Forelimb muscle (tissue), 1 donor: ENCODE measurements at places on chromosomes 13 and 19. TPM values are rescaled to one million over a fixed set of nuclear protein-coding genes. Genes with fewer than 3 reads are reported as not detected.

ZNF582 gene
- polyA plus RNA-seq, result 6.9 TPM

- DNase-seq, result no peak
Observed at GRCh38 chr13:83214452-83214851, 667.8 kb downstream of the SLITRK1 start.

DNA sequence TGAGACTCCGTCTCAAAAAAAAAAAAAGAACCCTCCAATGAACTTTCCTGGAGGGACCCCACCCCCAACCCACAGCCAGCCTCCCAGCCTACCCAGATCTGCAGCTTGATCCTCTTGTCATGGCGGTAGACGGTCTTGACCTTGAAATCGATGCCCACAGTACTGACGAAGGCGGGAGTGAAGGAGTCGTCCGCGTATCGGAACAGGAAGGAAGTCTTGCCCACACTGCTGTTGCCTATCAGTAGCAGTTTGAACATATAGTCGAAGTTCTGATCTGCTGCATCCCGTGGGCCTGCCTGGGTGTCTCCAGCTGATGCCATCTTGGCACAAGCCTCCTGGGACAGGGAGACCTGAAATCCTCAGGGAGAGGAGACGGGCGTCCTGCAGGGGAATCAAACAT is 2.4 kb downstream of the RAB3D start:
- no peak for DNase-seq

GRCh38 chr13:23551213-23552008 is 18.8 kb upstream of the TNFRSF19 start:
- no peak for DNase-seq

- no peak for DNase-seq
Observed at GRCh38 chr13:103140001-103140671, 73.9 kb upstream of the SLC10A2 start.

DNA sequence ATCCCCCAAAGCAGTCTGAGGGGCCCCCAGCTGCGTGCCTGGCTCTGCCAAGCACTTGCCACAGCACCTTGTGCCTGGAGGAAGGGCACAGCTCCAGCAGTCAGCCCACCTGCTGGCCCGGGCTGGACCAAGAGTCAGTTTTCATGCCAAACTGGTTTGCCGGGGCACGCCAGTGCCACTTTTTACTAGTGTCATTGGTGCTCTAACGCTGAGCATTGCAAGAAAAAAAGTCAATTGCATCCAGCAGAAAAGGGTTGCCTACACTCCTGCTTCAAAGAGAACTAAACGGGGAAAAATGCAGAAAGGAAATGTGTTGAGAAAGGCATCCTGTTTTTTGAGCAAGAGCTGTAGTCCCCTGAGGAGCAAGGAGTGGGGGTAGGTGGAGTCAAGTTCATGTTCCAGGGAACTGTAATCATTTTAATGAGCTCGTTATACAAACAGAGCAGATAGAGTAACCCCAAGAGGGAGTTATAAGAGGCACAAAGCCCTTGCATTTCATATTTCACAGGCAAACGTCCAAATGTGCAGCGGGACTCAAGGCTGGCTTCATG is 68.4 kb downstream of the F2RL3 start:
- peak; percentile 9 for DNase-seq

FCGBP gene
- polyA plus RNA-seq, result 5.6 TPM

DNA sequence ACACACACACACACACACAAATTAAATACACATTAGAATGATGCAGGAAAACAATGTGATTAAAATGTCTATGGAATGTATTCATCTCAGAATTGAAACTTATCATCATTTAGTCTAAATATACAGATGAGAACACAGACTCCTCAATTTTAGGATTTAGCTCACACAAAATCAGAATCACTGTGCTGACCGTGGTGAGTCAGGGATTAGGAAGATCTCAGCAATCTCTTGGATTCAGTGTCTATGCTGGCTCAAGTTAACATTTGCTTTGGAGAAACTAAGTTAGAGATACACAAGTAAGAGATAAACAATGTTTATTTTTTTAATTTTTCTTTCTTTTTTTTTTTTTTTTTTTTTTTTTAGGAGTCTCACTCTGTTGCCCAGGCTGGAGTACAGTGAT is 323.6 kb downstream of the KLF12 start:
- no peak for DNase-seq

GRCh38 chr13:78907006-78907405 is 248.1 kb upstream of the OBI1 start:
- no peak for DNase-seq

DNA sequence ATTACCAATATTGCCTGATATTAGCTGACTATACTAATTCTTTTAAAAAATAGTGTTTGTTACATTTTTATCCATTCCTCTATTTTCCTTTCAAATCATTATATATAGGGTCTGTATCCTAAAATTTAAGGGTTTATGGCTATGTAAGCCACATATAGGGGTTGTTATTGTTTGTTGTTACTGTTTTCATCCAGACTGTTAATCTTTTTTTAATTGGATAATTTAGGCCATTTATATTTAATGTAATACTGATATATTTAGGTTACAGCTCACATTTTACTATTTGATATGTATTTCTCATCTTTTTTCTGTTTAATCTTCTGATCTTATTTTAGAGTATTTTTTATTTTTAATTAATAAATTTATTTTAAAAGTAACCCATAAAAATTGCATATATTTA is 487.1 kb upstream of the SGCG start:
- no peak for DNase-seq
